Renal pelvis (tissue), 12 donors: ENCODE measurements at places on chromosomes 16 and 17.

DNA sequence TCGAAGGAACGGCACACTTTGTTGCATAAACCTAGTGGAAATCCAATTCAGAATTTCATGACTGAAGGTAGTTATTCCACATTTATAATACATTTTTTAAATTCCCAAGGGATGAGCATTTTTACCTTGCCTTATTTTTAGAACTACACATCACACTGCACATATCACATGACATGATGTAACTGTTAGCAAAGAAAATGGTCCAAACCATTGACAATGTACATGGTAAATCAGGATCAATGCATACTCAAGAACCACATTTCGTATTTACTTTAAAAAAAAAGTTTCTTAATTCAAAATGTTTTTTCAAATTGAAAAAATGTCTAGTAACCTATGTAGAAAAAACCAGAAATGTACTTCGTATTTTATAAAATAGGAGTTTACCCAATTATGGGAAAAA lies 2.5 kb downstream of the KANSL1 start:
- DNase-seq, result no peak

DNA sequence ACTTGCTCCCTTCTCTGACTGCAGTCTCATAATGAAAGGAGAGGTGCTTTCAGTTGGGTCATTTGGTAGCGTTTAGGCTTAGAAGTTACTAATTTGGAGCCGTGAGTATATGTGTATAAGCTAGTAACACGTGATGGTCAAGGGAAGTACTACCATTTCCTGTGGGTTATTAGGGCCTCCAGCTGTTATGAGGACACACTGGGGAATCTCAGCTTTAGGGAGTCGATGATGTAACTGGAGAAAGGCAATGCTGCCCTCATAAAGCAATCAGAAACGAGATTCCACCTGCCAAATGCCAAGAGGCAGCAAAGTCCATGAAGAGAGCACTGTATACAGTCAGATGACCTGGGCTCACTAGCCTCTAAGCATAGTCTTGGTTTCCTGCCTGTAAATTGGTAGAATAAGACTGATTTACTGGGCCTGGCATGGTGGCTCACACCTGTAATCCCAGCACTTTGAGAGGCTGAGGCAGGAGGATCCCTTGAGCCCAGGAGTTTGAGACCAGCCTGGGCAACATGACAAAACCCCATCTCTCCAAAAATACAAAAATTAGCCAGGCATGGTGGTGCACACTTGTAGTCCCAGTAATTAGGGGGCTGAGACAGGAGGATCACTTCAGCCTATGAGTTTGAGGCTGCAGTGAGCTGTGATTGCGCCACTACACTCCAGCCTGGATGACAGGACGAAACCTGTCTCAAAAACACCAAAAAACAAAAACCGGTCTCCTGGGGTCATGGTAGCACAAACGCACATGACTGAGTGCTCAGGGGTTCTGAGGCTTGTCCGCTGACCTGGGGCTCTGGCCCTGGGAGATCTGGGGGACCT lies 53.0 kb downstream of the SF3B3 start:
- DNase-seq, result peak; percentile 39

- DNase-seq, result no peak
Observed at GRCh38 chr16:17728196-17728595, 257.4 kb upstream of the XYLT1 start.

- no peak for DNase-seq
Observed at GRCh38 chr17:41551365-41551764, 20.5 kb downstream of the KRT9 start.

GRCh38 chr17:82267575-82268379 lies 5.7 kb downstream of the CSNK1D start:
- DNase-seq, result no peak

DNA sequence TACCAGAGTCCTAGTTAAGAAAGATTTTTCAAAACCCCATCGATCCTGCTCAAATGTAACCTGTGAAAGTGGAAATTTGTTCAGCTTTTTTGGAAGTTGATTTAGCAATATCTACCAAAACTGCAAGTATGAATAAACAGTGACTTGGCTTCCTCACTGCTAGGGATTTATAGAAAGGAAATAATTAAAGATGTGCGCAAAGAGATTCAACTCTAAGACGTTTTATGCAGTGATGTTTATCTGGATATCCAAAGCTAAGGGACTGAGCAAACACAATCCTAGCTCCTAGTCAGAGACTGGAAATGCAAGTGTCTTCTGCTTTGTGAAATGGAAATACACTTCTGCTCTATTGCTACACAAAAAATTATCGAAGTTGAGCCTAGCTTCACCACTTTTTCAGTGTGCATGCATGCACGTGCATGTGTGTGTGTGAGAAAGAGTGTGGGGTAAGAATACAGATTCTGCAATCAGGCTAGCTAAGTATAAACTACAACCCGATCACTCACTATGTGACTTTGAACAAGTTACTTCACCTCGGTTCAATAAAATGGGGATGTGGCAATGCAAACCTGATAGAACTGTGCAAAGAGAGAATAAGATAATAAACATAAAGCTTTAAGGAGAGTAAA lies 52.1 kb upstream of the FOXF1 start:
- no peak for DNase-seq

- DNase-seq, result no peak
Observed at GRCh38 chr16:11562941-11563340, 23.8 kb downstream of the LITAF start.

DNA sequence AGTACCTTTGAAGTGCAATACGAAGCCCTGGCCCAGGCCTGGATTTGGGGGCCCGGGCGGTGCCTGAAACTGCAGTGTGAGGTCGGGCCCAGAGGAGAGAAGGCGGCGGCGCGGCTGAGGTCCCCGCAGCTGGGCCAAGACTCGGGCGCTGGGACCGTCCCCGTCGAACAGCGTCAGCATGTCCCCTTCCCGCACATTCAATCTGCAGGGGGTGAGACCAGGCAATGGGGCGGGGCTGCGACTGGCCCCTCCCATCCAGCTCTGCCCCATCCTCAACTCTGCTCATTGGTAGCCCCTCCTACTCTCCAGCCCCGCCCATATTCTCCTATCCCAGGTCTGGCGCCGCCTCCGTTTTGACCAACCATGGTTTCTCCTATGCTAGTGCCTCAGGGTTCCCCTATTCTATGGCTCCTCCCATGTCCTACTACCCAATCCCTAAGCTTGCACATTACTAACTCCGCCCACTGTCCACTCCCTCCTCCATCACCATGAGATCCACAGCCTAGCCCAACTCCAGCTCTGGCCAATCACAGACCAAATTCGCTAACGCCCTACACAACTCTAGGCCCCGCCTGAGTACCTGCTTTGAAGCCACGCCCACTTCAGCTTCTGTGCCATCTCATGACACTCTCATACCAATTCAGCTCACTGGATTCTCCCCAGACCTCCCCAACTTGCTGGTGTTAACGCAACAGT lies 14.4 kb upstream of the CDIPT start:
- DNase-seq, result no peak

DNA sequence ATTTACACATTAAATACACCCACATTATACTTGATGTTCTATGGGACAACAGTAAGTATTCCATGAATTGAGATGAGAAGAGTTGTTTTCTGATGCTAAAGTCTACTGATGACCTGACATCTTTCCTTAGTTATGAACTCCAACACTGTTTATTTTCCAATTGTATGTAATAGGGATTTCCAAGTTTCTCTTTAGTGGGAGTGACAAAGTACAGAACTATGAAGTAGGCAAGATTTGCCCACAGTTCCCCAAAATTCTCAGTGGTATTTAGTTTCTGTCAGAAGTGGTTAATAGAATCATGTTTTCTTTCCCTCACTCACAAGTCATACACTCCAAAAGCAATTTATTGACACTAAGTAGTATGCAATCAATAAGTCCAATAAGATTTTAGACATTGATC lies 22.5 kb upstream of the ABCA6 start:
- no peak for DNase-seq

DNA sequence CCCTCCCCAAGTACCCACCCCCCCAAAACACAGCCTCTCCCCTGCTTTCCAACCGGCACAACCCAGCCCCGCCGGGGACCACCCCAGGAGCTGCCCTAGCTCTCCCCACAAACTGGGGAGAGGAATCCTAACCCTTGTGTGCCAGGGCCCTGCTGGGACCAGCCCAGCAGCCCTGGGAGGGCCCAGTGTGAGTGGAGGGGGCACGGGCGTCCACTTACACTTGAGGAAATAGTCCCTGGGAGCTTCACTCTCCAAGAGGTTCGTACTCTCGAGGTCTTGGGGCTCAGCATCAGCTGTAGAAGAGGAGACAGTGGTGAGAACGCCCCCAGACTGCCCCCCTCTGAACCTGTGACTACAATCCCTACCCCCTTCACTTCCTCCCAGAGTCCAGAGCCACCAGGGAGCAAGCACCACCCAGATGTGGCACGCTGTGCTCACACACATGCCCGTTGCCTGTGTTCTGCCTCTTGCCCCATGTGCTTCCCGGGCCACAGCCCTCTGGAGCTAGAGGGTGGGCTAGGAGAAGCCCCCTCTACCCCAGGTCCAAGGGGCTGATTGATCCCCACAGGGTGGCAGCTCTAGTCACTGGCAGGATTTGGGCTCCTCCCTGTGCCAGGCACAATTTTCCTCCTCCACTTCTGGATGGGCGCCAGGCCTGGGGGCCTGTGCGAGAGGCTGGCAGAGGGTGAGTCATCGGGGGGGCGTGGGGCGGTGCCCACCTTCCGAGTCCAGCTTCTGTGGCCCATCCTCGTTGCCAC lies 3.0 kb downstream of the TRIM47 start:
- no peak for DNase-seq

DNA sequence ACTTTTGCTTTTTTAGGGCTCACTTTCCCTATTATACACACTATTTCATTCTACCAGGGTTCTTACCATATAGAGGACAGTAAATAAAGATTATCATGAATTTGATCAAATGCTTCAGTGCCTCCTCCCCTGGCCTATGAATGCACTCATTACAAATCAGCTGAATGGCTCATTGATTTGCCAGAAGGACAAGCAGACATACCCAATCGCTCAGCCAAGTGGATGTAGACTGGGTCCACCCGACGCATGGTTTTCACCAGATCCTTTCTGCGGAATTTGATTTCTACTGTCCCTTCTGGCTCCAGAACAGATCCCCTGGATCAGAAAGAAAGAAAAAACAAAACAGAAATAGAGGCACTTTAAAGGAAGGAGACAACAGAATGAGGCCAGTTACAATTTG lies 162.6 kb downstream of the AATF start:
- DNase-seq, result no peak

DNA sequence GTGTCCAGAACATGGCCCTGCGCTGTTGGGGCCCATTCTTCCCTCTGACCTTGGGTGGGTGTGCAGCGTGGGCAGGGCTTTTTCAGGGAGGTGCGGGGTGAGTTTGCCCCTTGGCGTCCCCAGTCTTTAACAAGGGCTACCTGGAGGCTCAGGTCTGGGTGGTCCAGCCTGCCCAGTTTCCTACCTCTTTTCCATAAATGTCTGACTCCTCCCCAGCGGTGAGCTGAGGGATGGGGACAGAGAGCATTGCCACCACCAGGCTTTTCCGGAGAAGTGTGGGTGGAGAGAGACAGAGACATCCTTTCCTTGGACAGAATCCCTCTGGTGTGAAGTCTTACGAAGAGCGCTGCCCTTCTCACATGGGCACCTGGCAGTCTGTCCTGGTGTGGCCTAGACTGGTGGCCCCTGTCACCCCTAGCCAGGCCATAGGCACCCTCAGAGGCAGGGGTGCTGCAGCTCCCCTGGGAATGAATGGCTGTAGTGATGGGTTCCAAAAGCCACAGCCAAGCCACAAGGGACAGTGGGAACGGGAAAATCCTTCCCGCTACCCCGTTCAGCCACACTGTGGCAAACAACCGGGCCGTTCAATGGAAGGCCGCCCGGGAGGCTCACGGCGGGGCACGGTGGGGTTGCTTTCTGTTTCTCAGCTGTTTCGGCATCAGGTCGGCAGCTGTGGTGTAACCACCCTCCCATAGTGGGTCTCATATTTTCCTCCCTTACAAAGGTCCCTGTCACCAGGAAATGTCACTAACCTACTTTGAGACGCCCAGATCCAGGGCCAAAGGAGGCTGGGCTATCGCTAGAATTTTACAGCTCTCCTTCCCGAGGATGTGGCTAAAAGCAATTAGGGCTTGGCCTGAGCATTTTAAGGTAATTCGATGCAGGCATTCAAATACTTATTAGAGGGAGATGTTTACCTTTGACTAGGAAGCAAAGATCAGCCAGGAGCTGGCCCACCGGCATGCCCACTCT lies 61.9 kb upstream of the GSE1 start:
- DNase-seq, result no peak

DNA sequence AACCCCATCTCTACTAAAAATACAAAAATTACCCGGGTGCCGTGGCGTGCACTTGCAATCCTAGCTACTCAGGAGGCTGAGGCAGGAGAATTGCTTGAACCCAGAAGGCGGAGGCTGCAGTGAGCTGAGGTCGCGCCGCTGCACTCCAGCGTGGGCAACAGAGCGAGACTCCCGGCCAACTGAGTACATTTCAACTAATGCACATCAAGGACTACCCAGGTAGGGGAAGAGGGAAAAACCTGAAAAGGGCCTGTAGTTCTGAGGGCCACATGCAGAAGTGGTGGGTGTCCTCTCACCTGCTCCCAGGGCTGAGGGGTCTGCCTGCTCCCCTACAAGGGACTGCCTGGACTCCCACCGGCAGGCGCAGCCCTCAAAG lies 584 bp upstream of the SLC16A5 start:
- DNase-seq, result no peak

- no peak for DNase-seq
Observed at GRCh38 chr17:4232168-4232813, 31.5 kb downstream of the ANKFY1 start.

DNA sequence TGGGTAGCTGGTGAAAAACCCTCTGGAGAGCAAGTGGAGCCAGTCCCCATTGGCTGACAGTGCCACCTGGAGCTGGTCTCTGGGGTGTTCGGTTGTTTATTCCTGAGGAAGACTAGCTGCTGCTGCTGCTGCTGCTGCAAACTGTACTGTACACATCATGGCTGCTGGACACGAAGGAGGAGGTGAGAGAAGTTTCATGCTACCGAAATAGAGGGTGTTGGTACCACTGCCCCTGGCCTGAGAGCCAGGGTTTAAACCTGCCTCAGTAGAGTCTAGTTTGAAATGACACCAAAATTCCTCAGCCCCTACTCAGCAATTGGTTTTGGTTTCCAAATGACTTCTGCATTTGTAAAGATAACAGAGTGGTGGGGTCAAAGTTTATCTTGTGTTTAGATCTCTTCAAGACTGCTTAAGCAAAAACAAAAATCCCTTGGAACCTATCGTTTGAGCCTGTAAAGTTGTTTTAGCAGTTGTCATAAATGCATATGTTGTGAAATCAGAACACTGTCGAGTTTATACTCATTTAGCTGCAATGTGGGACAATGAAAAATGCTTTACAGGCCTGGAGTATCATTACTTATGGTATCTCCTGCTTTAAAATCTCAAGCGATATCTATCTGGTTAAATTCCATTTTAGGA lies 40.8 kb downstream of the CYB5B start:
- no peak for DNase-seq

- no peak for DNase-seq
Observed at GRCh38 chr17:76090517-76091129, 11.6 kb downstream of the ZACN start.

GRCh38 chr16:82464187-82464586 lies 162.6 kb upstream of the CDH13 start:
- no peak for DNase-seq

GRCh38 chr17:2981325-2981724 lies 82.1 kb downstream of the OR1D5 start:
- no peak for DNase-seq

GRCh38 chr16:53865494-53865863 lies 161.5 kb downstream of the FTO start:
- no peak for DNase-seq

- no peak for DNase-seq
Observed at GRCh38 chr16:21075252-21075651, 75.4 kb downstream of the DNAH3 start.
